ENCODE measurements at places on chromosomes 5 and 9.

DNA sequence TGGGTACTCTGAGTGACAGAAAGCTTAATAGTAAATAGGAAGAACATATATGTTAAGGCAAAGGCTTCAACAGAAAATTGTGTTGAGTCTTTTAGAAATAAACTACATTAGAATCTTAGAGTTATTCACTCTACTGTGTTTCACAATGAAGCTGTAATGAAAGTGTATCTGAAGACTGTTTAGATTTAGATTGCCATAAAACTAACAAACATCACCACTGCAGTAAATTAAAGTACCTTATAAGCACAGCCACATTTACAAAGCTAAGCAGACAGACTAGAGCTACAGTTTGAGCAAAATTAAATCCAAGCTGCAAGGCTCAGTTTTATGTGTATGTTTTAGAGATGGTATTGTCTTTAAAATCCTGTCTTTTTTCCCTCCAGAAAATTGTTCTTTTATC, 172.4 kb downstream of the PBX3 start:
- DNase-seq, result no peak

DNA sequence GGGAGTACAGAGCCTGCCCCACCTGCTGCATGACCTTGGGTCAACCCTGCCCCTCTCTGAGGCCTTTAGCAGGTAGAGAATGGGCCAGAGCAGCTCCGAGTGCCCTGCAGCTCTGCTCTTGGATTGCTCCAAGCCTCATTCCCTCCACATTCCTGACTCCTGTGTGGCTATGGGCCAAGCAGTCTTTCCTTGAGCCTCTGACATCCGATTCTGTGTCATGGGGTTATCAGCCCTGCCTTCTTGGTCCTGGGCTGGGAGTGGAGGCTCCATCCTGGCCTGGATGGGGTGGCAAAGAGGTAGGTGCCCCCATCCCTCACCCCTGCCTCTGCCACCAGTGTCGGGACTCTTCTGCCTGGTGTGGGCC, 13.7 kb downstream of the FPGS start:
- DNase-seq, result no peak

- no peak for DNase-seq
Observed at GRCh38 chr9:34311499-34312185, 17.4 kb downstream of the KIF24 start.

GRCh38 chr5:137186759-137187461, 312.2 kb downstream of the SPOCK1 start:
- no peak for DNase-seq

- no peak for DNase-seq
Observed at GRCh38 chr5:154369682-154370081, 76.1 kb upstream of the SAP30L start.

DNA sequence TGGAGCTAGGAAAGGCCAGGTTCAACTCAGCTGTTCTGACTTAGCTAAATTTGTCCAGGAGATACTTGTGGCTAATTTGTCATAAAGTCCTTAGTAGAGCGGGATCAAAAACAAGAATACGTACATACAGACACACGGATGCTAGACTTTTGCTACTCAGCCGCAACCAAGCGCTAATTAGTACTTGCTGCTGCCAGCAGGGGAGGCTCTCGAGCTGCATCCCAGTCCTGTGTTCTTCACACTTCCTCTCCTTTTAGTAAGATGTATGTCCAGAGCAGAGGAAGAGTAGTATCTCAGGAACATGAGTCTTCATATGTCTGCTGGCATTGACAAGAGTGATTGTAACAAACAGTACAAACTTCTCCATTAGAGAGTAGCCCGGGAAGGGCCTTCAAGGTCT, 58.3 kb downstream of the CYFIP2 start:
- DNase-seq, result no peak

DNA sequence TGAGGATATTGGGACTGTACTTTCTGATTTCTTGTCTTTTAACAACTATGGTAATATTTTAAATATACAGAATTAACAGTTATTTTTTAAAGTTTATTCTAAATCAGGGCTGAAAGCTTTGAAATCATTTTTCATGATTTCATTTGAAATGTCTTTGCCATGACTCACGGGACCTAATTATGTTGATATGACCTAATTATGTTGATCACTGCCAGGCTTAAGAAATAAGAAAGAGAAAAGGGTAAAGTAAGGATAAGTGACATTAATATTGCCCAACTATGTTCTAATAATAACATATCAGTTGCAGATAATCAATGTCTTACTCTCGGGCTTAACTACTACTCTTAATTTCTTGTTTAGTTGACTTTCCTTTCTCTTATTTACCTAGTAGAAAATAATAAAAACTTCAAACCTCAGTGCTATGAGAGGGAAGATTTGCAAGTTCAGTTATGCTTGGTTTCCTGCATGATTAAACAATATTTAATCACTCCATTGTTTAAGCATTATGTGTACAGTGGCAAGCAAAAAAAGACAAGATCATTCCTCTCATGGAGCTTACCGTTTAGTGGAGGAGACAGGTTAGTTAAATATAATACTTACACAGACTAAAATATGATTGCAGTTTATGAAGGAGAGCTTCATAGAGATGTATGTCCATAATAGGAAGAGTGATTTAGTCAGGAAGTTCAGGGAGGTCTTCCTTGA, 67.0 kb upstream of the EIF4EBP3 start:
- DNase-seq, result no peak

DNA sequence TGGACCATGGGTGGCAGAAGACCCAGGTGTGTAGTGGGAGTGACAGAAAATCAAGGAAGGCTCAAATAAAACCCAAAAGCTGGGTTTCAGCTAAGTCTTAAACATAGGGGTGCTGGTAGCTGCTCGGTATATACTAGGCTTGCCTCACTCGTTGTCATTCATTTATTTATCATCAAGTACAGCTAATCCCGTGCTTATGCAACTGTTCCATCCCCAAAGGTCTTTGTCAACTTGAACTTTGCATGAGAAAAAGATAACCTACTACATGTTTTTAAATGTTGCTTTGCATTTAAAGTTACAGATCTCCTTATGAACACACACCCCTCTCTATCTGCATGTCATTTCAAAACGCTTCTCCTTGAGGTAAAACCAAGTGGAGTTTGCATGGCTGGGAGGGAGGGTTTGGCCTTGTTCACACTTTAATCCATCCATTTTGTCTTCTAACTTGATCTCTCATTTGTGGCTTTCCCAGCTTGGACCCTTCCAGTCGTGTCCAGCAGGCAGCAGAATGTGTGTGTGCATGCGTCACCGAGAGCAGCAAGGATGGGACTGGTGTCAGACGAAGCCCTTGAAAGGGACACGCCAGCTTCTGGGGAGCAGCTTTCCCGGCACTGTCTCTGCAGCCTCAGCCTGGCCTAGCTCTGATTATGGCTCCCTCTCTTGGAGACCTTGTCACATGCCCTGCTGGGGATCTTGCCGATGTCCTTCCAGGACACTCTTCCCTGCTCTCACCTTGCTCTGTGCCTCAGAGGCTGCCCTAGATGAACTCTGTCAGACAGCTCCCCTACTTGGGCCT, 133.5 kb downstream of the GADD45G start:
- DNase-seq, result no peak

DNA sequence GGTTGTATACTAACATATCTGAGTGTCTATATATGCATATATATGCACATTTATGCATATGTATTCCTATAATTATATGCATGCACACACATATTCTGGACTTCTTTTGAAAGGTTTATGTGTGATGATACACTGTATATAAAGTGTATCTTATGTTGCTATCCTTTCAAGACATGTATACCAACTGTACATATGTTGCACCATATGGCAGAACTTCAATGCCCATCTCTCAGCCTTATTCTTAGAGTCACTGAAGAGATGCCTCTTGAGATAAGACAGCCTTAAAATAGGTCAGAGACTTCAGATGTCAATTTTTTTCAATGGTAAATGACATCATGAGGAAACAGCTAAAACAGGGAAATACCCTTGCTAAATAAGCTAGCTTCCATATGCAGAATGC, 461.4 kb downstream of the SPATA31D1 start:
- DNase-seq, result no peak

GRCh38 chr9:133377721-133378216, 1.6 kb downstream of the STKLD1 start:
- no peak for DNase-seq

DNA sequence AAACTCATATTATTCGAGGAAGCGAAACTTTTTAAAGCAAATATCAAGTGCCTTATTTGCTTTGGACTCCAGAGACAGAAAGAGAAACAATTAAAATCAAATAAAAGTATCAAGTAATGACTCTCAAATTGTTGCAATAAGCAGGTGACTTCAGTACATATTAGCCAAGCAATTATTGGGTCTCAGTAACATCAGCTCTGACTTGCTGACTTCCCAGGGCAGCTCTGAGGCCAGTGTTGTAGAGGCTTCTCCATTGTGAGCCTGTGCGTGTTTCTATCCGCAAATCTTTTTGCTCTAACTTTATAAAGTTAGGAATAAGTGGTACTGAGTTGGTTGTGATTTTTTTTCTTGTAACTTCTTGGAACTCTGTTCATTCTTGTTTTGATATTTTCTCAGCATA, 186.8 kb upstream of the PRLR start:
- DNase-seq, result no peak

GRCh38 chr5:139481580-139482049, 943 bp downstream of the STING1 start:
- no peak for DNase-seq

GRCh38 chr5:50886657-50887345, 220.4 kb downstream of the PARP8 start:
- no peak for DNase-seq

DNA sequence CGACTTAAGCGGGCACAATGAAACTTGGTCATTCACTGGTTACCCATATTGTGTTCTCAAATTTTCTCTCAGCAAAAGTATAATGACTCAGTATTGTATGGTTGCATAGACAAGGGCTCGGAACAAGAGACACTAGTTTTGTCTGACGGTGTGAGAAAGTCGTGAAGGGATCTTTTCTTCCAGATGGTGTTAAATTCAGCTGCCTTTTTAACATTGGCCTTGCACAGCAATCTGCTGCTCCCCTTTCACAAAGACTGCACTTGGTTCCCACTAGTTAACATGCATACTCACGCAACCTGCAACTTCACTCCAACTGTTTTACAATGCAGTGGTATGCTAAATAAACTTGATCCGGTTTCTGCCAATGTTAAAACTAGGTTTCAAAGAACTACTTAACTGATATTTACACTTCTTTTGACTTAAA, 219.2 kb downstream of the MEF2C start:
- no peak for DNase-seq

DNA sequence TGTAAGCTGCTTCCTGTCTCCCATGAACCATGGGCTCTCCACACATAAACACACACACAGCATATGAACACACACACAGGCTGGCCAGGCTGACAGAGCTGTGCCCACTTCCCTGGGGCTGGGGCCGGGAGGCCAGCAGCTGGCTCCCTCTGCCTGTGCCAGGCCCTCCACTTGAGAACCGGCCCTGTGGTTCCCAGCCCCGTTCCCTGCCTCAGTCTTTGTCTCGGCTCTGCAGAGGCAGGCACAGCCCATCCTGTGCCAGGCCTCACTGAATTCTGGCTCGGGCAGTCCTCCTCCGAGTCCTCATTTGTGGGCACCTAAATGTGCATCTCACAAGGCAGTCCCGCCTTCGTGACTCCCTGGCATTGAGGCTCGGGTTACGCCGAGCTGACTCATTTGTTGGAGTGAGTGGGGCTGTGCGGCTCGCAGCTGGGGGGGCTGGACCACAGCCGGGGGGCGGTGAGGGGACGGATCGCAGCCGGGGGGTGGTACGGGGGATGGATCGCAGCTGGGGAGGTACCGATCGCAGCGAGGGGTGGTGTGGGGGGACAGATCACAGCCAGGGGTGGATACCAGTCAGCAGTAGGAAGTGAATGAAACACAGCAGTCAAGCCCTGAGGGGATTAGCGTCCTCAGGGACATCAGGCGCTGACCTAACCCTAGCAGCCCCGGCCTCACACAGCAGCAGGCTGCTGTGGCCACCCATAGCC, 72.3 kb downstream of the PSMB7 start:
- DNase-seq, result peak; percentile 63

GRCh38 chr5:73338256-73339050, 110.1 kb downstream of the FOXD1 start:
- DNase-seq, result no peak

- DNase-seq, result no peak
Observed at GRCh38 chr9:134367791-134368490, 41.7 kb downstream of the RXRA start.

GRCh38 chr5:135236228-135236907, 162.7 kb downstream of the MACROH2A1 start:
- no peak for DNase-seq

GRCh38 chr9:27176971-27177370, 67.9 kb downstream of the TEK start:
- no peak for DNase-seq

DNA sequence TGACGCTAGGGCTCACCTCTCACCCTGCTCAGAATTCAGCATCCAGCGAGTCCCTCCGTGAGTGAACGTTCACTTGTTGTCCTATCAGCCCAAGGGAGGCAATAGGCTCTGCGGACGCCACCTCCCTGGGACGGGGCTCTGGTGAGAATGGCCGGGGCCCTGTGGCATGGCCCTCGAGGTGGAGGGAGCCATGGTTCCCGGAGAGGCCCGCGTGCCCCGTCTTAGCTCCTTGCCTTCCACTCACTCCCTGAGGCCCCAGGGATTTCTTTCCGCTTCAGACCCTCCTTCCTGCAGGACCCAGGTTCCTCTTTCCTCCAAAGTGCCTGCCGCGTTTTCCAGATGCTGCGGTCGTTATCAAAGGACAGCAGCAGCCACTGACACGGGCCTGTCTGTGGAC, 21.5 kb downstream of the EXOC3 start:
- no peak for DNase-seq

- DNase-seq, result no peak
Observed at GRCh38 chr9:21660976-21661375, 141.5 kb upstream of the MTAP start.

DNA sequence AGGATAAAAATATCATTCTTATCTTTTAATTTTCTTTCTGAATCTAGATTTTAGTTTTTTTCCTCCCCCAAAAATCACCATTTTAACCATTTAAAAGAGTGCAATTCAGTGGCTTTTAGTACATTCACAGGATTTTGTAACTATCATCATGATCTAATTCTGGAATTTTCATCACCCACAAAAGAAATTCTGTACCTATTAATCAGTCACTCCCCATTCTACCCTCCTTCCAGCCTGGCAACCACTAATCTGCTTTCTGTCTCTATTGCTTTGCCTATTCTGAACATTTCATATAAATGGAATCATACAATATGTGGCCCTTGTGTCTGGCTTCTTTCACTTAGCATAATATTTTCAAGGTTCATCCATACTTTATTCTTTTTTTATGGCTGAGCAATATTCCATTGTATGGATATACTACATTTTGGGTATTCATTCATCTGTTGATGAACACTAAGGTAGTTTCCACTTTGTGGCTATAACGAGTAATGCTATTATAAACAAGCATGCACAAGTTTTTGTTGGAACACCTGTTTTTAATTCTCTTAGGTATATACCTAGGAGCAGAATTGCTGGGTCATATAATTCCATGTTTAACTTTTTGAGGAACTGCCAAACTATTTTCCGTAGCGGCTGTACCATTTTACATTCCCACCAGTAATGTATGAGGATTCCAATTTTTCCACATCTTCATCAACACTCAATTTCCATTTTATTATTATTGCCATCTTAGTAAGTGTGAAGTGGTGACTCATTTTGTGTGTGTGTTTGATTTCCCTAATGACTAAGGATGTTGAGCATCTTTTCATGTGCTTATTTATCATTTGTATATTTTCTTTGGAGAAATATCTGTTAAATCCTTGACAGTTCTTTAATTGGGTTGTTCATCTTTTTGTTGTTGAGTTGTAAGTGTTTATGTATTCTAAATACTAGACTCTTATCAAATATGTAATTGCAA, 340.3 kb downstream of the CWC27 start:
- no peak for DNase-seq

GRCh38 chr9:108997112-108997511, 16.2 kb downstream of the CTNNAL1 start:
- no peak for DNase-seq

- no peak for DNase-seq
Observed at GRCh38 chr9:111016016-111016415, 22.3 kb downstream of the LPAR1 start.

Data from thoracic aorta (tissue), 2 donors.